ENCODE measurements at places on chromosomes 4 and X.

- DNase-seq, result no peak
Measured at GRCh38 chr4:72358483-72358882, 210.5 kb downstream of the ADAMTS3 start.

- DNase-seq, result peak; percentile 70
Measured at GRCh38 chr4:70705183-70706043, 16.4 kb upstream of the RUFY3 start.

DNA sequence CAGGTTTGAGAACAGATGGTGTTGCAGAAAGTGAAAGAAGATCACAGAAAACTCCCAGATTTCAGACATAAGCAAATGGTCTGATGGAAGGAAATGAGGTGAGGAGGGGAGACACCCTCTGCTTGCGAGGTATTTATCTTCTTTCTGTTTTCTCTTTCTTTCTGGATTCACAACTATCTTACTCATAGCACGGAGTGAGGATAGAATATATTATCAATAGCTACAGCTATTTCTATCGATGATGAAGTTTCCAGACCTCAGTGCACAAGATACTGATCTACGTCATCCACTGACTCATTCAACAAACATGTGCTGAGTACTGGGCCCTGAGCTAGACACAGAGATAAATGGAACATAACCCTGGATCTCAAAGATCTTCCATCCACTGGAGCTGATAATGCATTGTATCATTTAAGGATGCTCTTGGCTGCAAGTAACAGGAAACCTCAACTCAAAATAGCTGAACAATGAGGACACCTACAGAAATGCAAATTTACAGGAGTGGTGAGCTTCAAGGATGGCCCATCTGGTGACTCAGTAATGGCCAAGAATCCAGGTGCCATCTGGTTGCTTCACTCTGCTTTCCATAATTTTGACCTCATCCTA, 21.2 kb downstream of the SLC2A9 start:
- DNase-seq, result no peak

GRCh38 chr4:116358633-116359222, 726.6 kb downstream of the TRAM1L1 start:
- DNase-seq, result peak; percentile 3

DNA sequence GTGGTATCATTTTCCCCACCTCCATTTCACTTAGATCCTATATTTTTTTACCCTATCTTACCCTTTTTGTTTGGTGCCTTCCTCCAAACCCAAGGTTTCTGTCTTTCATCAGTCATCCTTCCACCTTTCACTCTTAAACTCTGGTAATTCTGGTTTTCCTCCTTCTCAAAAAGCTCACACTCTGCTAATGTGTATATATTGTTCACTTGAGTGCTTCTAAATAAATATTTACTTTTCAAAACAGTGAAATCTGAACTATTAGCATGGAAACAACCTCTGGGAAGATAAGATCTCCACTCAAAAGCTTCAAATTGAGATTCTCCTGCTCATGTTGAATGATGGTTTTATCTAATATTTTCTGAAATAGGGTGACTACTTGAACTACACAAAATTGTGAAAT, 21.5 kb downstream of the XIAP start:
- DNase-seq, result no peak

- peak; percentile 54 for DNase-seq
Measured at GRCh38 chr4:83252782-83253405, 31.7 kb downstream of the COQ2 start.

DNA sequence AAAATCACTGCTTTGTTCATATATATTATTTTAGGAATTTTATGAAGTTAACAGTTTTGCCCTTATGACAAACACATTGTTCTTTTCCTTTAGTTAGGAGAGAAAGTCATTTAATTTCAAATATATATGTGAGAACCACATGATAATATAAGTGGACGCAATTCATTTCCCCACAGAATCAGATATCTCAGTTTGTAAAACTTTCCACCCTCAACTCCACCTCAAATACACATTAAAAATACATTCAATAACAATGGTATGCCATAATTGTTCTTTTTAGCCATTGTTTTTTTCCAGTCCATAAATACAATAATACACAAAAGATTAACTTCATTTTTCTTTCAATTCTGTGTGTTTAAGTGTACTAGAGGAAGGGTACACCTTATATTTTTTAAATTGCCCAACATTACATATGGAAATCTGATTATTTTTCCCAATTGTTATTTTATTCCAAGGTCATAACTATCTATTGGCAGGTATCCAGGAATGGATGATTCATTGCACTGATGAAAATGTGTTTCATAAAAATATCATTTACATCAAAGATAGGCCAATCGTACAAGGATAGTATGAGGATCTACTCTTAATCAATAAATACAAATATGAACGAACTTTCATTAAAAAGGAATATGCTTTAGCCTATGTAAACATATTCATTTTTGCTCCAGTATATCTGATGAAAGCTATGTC, 125.0 kb downstream of the PPP3CA start:
- DNase-seq, result no peak

GRCh38 chrX:21131346-21131745, 242.9 kb upstream of the CNKSR2 start:
- no peak for DNase-seq

DNA sequence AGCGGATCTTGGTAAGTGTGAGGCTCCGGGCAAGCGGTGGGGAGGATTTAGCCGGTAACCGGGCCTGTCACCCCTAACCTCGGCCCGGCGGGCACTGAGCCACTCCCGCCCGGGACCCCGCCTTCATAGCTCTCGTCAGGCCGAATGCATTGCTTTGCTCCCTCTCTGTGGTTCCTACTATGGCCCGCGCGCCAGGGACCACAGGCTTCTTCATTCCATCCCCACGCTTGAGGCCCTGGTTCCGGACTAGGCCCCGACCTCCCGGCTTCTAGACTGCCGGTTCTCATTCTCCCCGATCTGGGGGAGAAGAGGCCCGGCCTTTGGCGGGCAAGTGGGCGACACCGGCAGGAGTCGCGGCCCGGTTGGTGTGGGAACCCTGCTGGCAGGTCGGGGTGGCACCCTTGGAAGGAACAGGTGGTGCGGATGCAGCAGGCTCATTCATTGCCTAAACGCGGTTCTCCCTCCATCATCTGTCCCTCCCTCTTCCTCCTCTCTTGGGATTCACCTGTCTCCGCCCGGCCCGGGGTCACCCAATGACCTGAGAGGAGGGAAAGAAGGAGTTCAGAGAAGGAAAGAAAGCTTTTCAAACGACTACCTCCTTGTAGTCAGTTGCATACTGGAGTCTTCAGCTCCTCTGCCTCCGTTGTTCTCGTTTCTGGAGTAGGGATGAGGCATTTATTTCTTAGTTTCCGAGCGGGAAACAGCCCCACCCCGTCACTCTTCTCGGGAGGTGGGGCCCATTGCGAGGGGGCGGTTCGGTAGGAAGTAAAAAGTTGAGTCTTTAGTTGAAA, at the start of gene NDUFC1:
Gene NDUFC1, minus strand, starts transcription at position 657 of the 791 bp plus-strand sequence. CDS start 6,679 bp downstream, outside the sequence.
- DNase-seq, result peak; percentile 52

DNA sequence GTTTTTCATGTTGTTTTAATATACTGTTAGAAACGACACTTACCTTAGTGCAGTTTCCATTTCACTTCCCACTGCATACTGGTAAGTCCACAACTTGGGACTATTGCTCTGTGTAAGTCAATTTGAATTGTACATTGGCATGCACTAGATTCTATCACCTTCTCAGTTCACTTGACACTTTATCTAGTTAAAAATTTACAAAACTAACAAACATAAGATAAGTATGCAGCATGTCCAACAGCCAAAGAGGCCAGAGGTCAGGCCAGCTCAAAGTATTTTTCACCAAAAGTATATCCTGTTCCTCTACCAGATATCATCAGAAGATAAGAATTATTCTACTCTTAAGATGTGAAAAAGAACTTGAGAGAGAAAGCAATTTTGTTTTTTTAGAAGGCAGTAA, 75.9 kb downstream of the QRFPR start:
- no peak for DNase-seq

- no peak for DNase-seq
Measured at GRCh38 chr4:138775890-138776289, 239.7 kb upstream of the NOCT start.

GRCh38 chrX:68994135-68994890, 165.5 kb downstream of the EFNB1 start:
- DNase-seq, result no peak

Data from stimulated activated CD4-positive, alpha-beta T cell treated with anti-CD3 and anti-CD28 coated beads, Interleukin-12 subunit alpha, Interleukin-12 subunit beta, amount 100 ng/mL, for 4 hours (primary cell).